ENCODE measurements at places on chromosomes 4 and X.
A peak's percentile ranks its signal among the peaks of the same experiment; 100 is the strongest.

DNA sequence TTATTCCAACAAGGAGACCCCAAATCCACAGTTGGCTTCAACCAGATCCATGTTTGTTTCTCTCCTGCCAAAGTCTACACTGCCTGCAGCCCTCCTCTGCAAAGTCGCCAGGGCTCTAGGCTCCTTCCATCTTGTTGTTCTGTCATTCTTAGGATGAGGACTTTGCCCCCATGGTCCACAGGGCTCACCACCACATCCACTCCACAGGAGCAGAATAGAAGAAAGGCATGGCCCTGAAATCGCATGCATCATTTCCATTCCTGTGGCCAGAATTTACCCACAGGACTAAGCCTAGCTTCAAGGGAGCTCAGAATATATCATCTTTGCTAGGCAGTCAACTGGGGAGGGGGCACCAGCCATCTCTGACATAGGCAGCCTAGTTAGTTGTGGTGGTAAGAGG, 254.7 kb downstream of the FBXW7 start:
- no peak for DNase-seq

- peak; percentile 54 for DNase-seq
These were observed 62.3 kb downstream of the AGTR2 start for GRCh38 chrX:116232833-116233232.

GRCh38 chr4:26687728-26688127, 103.8 kb downstream of the TBC1D19 start:
- peak; percentile 83 for DNase-seq

DNA sequence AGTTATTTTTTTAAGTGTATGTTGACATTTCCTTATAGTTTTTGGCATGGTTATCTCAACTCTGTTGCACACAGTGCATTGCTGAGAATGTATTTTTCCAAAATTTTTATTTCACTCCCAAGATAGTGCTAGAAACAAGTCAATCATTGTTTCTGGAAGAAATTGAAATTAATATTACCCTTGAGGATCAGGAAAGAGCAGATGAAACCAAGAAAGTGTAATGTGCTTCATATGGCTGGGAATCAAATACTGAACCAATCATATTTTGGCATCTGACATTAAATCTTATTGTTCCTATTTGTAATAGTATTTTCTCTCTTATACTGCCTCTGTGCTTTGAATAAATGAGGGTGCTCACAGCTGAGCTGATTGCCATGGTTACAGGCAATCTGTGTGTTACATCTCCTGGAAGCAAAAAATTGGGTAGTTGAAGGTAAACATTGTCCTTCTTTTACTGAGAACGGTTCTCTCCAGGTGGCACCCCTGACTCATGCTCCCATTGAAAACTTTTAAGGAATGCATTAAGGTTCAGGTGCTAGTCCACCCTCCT, 358.2 kb upstream of the NR3C2 start:
- no peak for DNase-seq

GRCh38 chrX:17527922-17528321, 152.9 kb downstream of the NHS start:
- DNase-seq = no peak

- DNase-seq = no peak
These were observed 102.0 kb downstream of the HDAC8 start for GRCh38 chrX:72470532-72471223.

DNA sequence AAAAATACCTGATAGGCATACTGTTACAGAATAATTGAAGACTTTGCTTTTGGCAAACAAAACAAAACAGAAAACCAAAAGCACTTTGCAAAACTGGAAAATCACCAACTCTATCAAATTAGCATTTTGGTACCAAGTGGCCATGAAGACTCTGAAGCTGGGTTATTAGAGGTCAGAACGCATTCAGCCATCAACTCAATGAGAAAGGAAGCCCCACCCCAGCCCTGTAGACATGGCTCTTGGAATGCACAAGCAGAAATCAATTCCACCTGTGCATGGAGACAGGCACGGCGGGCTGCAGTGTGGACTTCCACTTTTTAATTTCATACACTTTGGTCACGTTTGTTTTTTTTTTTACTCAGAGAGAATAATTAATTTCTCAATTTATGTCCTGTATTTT, 93.6 kb upstream of the DHX15 start:
- no peak for DNase-seq

GRCh38 chrX:134287346-134287745, 50.4 kb downstream of the CCDC160 start:
- no peak for DNase-seq

GRCh38 chrX:22053481-22053880, 21.4 kb downstream of the PHEX start:
- DNase-seq = no peak

- DNase-seq = no peak
These were observed 10.3 kb upstream of the CLCN5 start for GRCh38 chrX:49912086-49912485.

GRCh38 chrX:13109817-13110216, 65.4 kb upstream of the FAM9C start:
- DNase-seq = no peak

DNA sequence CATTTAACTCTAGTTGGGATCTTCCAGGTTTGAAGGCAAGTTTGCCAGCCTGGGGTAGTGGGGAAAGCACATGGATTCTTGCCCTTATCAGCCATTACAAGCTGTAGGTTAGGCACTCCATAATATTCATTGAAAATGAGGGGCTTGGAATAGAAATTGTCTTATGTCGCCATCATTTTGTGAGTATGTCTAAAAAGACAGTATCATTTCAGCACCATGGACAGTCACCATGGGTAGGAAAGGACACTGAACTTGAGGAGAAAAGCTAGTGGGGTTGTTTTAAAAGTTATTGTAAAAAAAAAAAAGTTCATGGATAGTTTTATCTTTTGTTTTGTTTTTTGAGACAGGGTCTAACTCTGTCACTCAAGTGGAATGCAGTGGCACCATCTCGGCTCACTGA, 356.1 kb downstream of the HNRNPD start:
- DNase-seq = no peak

DNA sequence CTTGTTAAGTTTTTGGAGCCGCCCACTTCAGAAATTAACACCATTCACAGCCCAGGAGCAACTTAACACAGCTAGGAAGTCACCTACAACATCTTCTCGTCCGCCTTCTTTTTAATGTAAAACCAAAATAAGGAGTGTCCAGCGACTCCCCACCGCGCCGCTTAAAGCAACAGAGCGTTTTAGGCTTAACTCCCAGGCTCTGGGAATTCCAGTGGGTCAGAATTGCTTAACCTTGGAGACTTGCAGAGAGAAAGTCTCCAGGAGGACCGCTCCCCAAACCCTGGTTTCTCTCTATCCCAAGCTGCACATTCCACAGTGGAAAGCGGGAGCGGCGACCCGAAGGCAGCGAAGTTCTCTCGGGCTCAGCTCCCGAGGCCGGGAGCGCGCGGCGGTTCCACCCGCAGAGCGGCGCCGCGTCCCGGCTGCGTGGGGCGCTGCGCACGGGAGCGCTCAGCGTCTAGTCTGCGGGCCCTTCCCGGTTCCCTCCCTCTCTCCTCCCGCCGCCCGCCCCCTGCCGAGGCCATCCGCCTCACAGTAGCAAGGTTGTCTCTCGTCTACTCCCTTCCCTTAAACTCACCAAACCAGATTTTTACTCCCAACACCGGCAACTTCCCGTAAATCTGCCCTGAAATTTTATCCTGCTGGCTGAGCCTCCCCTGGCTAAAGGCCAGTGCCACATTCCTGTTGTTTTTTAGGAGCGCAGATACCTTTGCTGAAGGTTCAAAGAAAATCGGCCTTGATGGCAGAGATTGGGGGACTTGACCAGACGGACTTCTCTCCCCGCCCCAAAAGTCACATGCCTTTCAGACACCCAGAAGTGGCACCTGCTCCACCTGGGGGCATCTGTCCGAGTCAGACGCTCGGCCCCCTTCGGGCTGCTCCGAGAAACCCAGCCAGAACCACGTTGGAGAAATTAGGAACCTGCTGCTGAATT, at the start of gene RBM47:
TSS of gene RBM47 (minus strand) at position 464 of the 934 bp plus-strand sequence. CDS start 190,971 bp downstream, outside the sequence.
- peak; percentile 82 for DNase-seq

GRCh38 chr4:104973708-104974107, 173.0 kb upstream of the TET2 start:
- DNase-seq = no peak

- DNase-seq = no peak
These were observed 61.0 kb downstream of the CHRNA9 start for GRCh38 chr4:40395908-40396793.

GRCh38 chrX:20715176-20715575, 448.5 kb upstream of the RPS6KA3 start:
- no peak for DNase-seq

DNA sequence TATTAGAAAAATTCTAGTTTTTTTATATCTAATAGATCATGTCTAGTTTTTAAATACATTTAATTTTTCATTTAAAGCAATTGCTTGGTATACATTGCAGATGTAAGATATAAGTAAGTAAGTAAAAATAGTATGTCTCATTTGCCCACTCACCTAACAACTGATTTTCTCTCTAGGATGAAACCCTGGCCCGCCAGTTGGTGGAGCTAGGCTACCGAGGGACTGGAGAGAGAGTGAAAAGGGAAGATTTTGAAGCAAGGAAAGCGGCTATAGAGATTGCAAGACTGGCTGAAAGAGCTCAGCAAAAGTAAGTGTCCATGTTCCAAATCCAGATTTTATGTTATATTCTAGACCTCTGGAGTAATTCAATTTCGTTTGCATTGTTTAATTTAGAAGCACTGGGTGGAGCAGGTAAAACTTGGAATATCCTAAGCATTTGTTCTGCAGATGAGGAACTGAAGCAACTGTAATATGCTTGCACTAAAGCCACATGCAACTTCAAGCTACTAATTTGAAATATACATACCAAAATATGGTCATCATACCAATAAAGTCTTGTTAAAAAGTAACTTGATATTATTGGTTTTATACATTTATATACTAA, 27.1 kb downstream of the CFAP299 start:
- DNase-seq = peak; percentile 19

GRCh38 chr4:38177035-38177546, 216.9 kb downstream of the PTTG2 start:
- no peak for DNase-seq

DNA sequence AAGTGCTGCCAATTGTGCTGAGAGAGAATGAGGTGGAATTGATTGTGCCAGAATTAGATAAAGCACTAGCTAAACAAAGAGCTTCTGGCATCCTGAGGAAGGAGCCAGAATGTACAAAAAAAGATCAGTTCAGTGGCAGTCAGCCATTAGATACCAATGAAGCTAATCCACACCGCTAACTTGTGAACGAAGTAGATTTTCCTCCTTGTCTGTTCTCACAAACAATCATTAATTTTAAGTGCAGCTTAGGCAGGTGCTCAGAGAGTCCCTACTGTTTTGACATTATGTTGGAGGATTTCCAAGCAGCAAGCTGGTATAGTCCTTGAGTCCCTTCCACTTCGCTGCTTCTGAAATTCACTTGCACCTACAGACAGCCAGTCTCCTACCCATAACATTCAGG, 617.4 kb downstream of the CENPC start:
- no peak for DNase-seq

DNA sequence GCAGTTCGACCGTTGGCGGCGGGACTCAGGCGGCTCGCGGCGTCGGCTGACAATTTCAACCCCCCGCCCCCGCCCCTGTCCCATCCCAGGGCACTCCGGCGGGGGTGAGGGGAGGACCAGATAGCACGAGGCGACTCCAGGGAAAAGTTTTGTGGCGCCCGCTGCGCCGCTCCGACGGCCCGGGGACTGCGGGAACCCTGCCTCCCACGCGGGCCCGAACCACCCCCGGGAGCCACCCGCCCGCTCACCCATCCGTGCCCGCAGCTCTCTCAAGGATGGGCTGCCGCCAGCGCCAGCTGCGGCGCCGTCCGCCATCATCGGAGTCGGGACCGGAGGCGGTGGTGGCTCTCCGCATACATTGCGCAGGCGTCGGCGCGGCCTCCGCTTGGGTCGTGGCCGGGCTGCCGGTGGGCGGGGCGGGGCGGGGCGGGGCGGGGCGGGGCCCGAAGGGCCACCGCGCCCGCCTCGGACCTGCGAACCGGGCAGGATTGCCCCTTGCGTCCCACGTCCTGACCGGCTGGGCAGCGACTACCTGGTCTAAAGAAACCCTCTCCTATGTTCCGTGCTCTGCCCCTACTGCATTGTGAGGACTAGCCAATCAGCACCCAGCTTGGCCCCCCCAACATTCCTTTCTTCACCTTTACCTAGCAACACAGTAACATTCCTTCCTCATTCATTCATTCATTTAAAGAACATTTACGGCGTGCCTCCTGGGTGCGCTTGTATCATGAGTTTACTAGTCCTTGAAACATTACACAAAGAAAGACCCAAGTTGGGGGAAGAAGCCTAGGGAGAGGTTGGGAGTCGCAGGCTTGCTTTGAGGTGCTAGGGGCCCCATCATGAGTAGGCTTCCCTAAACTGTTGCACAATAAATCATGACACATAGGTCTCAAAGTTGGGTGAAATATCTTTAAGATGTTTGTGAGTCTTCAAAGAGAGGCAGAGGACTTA, at the start of gene MAP7D3:
TSS of gene MAP7D3 (minus strand) at position 360 of the 951 bp plus-strand sequence. CDS start at position 318, 42 bp downstream.
- peak; percentile 72 for DNase-seq
